ENCODE measurements at places on chromosomes 16 and 17. TPM values are rescaled to one million over a fixed set of nuclear protein-coding genes. Genes with fewer than 3 reads are reported as not detected.

- H3K36me3 ChIP-seq = no peaks in the 10 kb centered on the region
- no peak overlapping the region for H3K27ac ChIP-seq
- H3K27me3 ChIP-seq = no peaks in the 10 kb centered on the region
- DNase-seq = no peak
- H3K4me1 ChIP-seq = no peaks in the 10 kb centered on the region
Measured at GRCh38 chr17:29195465-29196081, 15.4 kb upstream of the MYO18A start.

- H3K4me1 ChIP-seq = no peaks in the 10 kb centered on the region
- H3K27ac ChIP-seq = no peak overlapping the region
- H3K4me3 ChIP-seq = no peak overlapping the region
- no peaks in the 10 kb centered on the region for H3K27me3 ChIP-seq
- no peak for DNase-seq
Measured at GRCh38 chr17:68391561-68392268, 65.6 kb downstream of the WIPI1 start.

Gene TBC1D28
- not detected for total RNA-seq

- no peaks in the 10 kb centered on the region for H3K4me1 ChIP-seq
- no peak overlapping the region for H3K4me3 ChIP-seq
- H3K27ac ChIP-seq = no peak overlapping the region
- no peaks in the 10 kb centered on the region for H3K27me3 ChIP-seq
Measured at GRCh38 chr16:53257001-53257400, 177.3 kb upstream of the RBL2 start.

Gene SYT17
- 9.1 TPM for total RNA-seq

DNA sequence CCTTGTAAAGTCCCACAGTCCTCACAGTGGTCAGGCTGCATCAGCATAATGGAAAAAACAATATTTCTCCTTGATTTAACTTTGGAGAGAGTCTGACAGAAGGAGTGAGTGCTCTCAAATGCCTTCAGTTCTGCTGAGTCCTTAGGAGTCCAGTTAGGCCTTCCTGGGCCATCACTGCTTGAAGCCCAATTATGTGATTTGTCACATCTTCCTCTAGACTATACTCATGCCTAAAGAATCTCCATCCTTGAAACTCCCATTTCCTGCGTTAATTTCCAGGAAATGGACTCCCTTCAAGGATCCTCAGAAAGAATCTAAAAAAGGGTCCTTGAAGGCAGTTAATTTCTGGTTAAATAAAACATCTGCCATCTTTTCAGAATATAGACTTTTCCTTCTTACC is 52.8 kb downstream of the SLFN5 start:
- no peaks in the 10 kb centered on the region for H3K4me1 ChIP-seq
- H3K27ac ChIP-seq = no peak overlapping the region
- no peak overlapping the region for H3K4me3 ChIP-seq
- DNase-seq = no peak
- H3K27me3 ChIP-seq = no peaks in the 10 kb centered on the region

GRCh38 chr16:30091474-30092372 is at the start of gene TBX6:
TBX6 (minus strand) TSS chr16:30091924; CDS start chr16:30091193, 731 bp downstream.
- peaks cover 47% of the 10 kb centered on the region for H3K4me1 ChIP-seq
- H3K36me3 ChIP-seq = no peaks in the 10 kb centered on the region
- peak within 1 kb of the TSS; percentile 78 for H3K27ac ChIP-seq
- H3K4me3 ChIP-seq = peak within 1 kb of the TSS; percentile 45

GRCh38 chr17:31428111-31428510 is 36.6 kb downstream of the RAB11FIP4 start:
- peaks cover 4% of the 10 kb centered on the region for H3K4me1 ChIP-seq
- DNase-seq = no peak
- H3K27me3 ChIP-seq = peaks cover 4% of the 10 kb centered on the region
- H3K27ac ChIP-seq = no peak overlapping the region
- H3K36me3 ChIP-seq = no peaks in the 10 kb centered on the region

- DNase-seq = peak; percentile 27
- H3K4me1 ChIP-seq = peaks cover 24% of the 10 kb centered on the region
- H3K36me3 ChIP-seq = no peaks in the 10 kb centered on the region
- no peak overlapping the region for H3K4me3 ChIP-seq
Measured at GRCh38 chr16:69465083-69465721, 40.8 kb downstream of the CYB5B start.

DNA sequence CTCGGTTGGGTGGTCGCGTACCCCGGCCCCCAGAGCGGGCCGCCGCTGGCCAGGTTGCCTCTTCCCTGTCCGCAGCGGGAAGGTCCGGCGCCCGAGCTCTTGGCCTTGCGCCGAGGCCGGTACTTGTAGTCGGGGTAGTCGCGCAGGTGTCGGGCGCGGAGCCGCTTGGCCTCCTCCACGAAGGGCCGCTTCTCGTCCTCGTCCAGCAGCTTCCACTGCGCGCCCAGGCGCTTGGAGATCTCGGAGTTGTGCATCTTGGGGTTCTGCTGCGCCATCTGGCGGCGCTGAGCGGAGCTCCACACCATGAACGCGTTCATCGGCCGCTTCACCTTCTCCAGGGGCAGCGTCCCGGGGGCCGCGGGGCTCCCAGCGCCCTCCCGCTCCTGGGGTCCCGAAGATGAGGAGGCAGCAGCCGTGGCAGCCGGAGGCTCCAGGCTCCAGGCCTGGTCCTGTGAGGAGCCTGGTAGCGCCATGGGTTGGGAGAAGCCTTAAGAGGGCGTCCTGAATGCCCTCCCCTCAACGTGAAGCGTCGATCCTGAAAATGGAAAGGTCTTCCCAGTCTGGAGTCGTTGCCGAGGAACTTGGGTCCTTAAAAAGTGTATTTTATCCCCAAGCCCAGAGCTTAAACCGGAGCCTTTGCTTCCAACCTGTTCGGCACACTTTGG is 558 bp downstream of the SOX15 start:
- DNase-seq = peak; percentile 81
- H3K4me3 ChIP-seq = peak overlapping the region; percentile 34
- H3K27me3 ChIP-seq = no peaks in the 10 kb centered on the region
- H3K36me3 ChIP-seq = no peaks in the 10 kb centered on the region
- peaks cover 38% of the 10 kb centered on the region for H3K4me1 ChIP-seq
- peak overlapping the region; percentile 66 for H3K27ac ChIP-seq
